ENCODE measurements at places on chromosomes 2 and 18.

DNA sequence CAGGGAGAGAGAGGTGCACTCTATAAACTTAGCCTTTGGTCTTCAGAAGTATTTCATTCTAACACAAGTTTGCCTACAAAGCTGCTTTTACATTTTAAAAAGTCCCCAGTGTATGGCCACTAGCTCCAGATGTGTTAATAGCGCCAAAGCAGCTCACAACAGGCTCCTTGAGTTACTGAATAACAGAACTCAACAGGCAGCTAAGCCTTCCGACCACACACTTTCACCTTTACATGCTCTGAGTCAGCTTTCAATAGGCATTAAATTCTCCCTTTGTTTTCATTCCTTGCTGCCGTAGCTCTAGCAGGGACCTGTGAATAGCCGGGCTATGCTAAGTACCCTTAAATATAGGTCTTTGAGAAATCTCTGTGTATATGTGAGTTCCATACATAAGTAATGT, 262.8 kb upstream of the PARD3B start:
- no peak overlapping the region for H3K27ac ChIP-seq
- no peak overlapping the region for H3K4me3 ChIP-seq
- peaks cover 1% of the 10 kb centered on the region for H3K36me3 ChIP-seq
- no peaks in the 10 kb centered on the region for H3K4me1 ChIP-seq
- no peaks in the 10 kb centered on the region for H3K27me3 ChIP-seq

DNA sequence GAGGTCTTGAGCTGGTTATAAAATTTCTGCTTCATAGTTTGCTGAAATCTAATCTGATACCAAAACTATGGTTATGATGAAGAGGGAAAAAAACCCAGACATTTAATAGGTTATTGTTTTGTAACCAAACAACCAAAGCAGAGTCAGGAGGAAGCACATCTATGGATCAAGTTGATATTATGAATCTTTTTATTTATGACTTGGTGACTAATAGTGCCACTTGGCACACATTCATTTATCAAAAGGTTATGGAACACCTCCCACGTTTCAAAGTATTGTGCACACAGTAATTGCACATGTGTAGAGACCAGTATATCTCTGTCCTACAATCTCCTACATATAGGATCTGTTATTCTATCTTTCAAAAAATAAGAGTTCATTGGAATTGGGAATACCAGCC, 93.0 kb downstream of the DPP4 start:
- no peak overlapping the region for H3K27ac ChIP-seq
- no peaks in the 10 kb centered on the region for H3K4me1 ChIP-seq
- H3K4me3 ChIP-seq: no peak overlapping the region
- H3K27me3 ChIP-seq: peaks cover 7% of the 10 kb centered on the region

- DNase-seq: no peak
- peaks cover 2% of the 10 kb centered on the region for H3K36me3 ChIP-seq
- H3K4me1 ChIP-seq: peaks cover 77% of the 10 kb centered on the region
- no peaks in the 10 kb centered on the region for H3K27me3 ChIP-seq
Measured at GRCh38 chr2:74007121-74007520, 22.4 kb downstream of the TET3 start.

- H3K4me1 ChIP-seq: peaks cover 24% of the 10 kb centered on the region
Measured at GRCh38 chr18:65750389-65751154, at the start of gene CDH7. CDH7 (plus strand) TSS chr18:65751012; CDS start chr18:65762843, 11,831 bp downstream.

- H3K27ac ChIP-seq: no peak overlapping the region
- H3K4me3 ChIP-seq: no peak overlapping the region
- no peak for DNase-seq
- H3K4me1 ChIP-seq: no peaks in the 10 kb centered on the region
- H3K27me3 ChIP-seq: peaks cover 61% of the 10 kb centered on the region
- no peaks in the 10 kb centered on the region for H3K36me3 ChIP-seq
Measured at GRCh38 chr2:100752628-100753333, 67.2 kb upstream of the NPAS2 start.

- H3K4me1 ChIP-seq: peaks cover 4% of the 10 kb centered on the region
- H3K36me3 ChIP-seq: no peaks in the 10 kb centered on the region
- no peaks in the 10 kb centered on the region for H3K27me3 ChIP-seq
- DNase-seq: no peak
Measured at GRCh38 chr2:240624950-240625621, at the start of gene GPR35. GPR35 (plus strand) TSS chr2:240625480; CDS start chr2:240629953, 4,473 bp downstream.

Data from mesothelial cell of epicardium (in vitro differentiated cells).